ENCODE measurements at places on chromosomes 16 and 17. TPM values are rescaled to one million over a fixed set of nuclear protein-coding genes. Genes with fewer than 3 reads are reported as not detected.

The DYNLRB2 gene
- not detected for total RNA-seq

The JPT2 gene
- 13.7 TPM for total RNA-seq

The CTCF gene
- total RNA-seq, result 15.7 TPM

The CCL4 gene
- not detected for total RNA-seq

The PIRT gene
- not detected for total RNA-seq

The PLXDC1 gene
- 0.28 TPM for total RNA-seq

The GINS2 gene
- 1.1 TPM for total RNA-seq

The ZNF423 gene
- total RNA-seq, result 1.0 TPM

The CUEDC1 gene
- 12.1 TPM for total RNA-seq

The KRTAP2-4 gene
- total RNA-seq, result not detected

The EFNB3 gene
- total RNA-seq, result 0.09 TPM

The TPSB2 gene
- total RNA-seq, result not detected

The C16orf46 gene
- 0.37 TPM for total RNA-seq

The WFIKKN1 gene
- total RNA-seq, result 0.14 TPM

The HBQ1 gene
- not detected for total RNA-seq
